ENCODE measurements at places on chromosomes 1 and 21.

- DNase-seq: peak; percentile 43
Observed at GRCh38 chr1:17438318-17439249, 893 bp downstream of the RCC2 start.

DNA sequence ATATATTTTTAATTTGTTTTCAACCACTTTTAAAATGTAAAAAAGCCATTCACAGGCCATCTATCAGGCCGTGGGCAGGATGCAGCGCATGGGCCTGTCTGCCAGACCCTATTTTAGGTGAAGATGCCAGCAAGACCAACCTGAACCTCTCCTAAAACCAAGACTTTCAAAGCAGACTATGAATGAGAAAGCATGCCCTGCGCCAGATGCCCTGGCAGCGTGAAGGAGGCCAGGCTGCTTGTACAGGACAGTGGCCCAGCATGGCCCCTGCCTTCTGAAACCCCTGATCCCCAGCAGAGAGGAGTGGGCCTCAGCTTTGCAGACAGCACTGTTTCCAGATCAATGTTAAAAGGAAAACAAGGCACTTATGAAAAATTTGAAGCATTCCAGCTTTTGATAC lies 31.6 kb downstream of the WDR4 start:
- no peak for DNase-seq

DNA sequence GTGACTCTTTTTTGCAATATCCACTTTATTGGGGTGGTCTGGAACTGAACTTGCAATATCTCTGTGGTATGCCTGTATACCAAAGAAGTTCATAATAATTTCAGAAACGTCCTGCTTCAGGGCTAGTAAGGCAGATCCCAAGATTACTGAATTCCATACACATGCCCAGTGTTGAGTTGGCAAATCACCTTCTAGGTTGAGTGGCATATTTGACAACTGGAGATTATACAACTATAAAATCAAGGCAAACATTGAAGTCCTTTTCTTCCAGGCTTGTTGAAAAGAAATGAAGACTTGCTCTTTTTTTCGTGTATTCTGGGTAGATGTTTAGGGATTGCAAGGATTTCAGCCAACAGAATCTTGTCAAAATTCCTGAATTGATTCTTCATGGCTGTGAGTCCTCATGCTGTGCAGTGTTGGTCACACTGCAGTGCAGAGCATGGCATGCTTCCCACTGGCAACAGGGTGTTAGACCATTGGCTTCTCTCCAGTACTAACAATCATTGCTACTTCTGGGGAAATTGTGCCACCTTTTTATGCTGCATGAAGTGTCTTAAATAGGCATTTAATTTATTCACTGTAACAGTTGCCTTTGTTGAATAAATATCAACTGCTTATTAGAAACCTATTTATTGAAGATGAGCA lies 367.1 kb upstream of the ADGRL4 start:
- no peak for DNase-seq

DNA sequence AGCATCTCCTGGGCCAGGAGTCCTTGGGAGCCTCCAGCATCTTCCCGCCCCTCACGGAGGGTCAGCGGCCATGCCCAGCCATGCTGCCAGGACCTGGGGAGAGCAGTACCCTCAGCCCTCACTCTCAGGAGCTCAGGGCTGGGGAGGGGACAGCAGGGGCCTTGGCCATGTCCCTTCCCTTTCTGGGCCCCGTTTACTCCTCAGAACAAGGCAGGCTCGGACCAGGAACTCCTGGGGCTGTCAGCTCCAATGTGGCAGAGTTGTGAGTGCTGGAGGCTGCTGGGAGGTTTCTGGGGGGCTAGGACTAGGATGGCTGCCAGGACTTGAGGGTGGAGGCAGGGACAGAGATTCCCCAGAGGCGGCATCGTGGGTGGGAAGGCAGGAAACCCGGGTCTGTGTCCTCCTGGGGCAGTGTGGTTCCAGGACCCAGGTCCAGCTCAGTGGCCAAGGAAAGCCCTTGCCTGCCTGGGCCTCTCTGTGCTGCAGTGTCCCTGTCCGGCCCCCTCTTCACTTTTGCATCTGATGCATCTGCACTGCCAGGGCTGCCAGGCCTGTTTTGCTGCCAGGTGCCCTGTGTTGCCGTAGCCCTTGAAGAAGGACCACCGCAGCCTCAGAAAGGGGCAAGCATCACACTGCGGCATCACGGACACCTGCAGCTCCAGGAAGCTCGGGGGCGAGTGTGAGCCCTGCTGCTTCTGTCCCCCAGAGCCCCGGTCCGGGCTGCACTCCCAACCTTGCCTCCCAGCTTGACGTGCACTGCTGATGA lies 223.9 kb downstream of the CAMTA1 start:
- no peak for DNase-seq

GRCh38 chr1:212127221-212127620 lies 91.7 kb downstream of the DTL start:
- DNase-seq: no peak

DNA sequence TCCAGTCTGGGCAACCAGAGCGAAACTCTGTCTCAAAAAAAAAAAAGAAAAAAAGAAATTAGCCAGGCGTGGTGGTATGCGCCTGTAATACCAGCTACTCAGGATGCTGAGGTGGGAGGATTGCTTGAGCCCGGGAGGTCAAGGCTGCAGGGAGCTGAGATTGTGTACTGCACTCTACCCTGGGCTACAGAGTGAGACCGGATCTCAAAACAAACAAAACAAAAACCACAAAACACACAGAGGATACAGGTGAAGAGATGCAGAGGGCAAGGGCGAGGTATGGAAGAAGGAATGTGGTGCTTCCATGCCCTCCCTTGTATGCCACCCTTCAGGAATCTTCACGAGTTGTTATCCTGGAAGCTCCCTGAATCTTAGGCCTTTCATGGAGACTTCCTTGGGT lies 68.5 kb downstream of the NDUFS5 start:
- no peak for DNase-seq

DNA sequence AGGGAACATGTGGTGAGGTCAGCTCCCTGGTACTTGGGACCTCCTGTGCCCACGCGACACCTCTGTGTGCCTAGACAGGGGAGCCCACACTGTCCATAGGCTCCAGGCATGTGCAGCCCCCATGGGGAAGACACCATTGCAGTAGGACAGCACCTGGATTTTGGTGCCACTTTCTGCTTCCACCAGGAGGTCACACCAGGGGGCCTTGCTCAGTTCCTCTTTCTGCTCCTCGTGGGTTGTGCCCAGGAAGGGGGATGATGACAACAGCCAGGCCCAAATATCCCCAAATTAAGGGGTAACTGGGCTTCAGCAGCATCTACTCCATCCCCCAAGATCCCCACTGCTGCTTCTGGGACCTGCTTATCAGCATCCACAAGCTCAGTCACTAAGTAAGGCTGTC lies 358.2 kb upstream of the KAZN start:
- no peak for DNase-seq

- no peak for DNase-seq
Observed at GRCh38 chr21:44400791-44401385, 47.5 kb downstream of the TRPM2 start.

GRCh38 chr1:27284425-27285273 lies 37.3 kb upstream of the TMEM222 start:
- DNase-seq: peak; percentile 74

- DNase-seq: no peak
Observed at GRCh38 chr1:192951691-192952460, 107.3 kb downstream of the UCHL5 start.

GRCh38 chr21:44853601-44854390 lies 19.7 kb downstream of the PTTG1IP start:
- no peak for DNase-seq

DNA sequence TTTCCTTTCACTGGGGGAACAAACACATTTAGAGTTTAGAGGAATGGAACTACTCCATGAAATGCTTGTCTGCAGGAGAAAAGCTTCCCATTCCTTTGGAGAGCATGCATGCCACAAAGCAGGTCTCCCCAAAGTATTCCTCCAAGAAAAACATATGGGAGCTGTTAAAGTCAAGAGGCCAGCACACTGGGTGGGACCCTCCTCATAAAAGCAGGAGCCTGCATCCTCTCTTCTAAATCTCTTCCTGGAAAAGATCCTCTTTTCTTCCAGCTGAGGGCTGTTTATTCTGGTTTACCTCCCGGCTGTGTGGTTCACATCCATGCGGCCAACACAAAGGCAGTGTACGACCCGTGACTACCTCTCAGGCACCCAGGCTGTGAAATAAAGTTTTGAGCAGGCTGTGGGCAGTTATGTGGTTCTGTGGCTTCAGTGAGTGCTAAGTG lies 103.4 kb downstream of the TENT5C start:
- no peak for DNase-seq
